ENCODE measurements at places on chromosomes 3 and 15.

DNA sequence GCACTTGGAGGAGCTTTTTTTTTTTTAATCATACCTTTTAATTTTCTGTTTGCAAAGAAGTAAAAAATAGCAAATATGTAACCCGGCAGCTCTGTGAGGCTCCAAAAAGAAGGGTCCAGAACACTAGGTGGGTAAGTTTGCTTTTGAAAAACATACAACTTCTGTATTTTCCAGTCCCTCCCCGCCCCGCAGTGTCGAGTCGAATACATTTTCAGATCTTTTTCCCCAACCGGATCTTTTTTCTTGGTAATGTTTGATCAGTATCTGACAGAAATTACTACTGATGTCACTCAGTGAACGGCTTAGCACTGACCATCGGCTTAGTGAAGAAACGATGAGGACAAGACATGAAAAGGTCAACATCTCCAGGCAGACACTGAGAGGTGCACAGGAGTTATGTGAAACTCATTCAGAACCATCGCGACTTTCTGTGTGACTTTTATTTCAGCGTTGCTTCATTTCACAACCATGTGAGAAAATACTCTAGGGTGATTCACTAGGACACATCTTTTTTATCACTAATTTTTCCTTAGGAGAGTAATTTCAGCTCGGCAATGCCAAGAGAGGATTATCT lies 11.0 kb downstream of the ISL2 start:
- no peak for DNase-seq

DNA sequence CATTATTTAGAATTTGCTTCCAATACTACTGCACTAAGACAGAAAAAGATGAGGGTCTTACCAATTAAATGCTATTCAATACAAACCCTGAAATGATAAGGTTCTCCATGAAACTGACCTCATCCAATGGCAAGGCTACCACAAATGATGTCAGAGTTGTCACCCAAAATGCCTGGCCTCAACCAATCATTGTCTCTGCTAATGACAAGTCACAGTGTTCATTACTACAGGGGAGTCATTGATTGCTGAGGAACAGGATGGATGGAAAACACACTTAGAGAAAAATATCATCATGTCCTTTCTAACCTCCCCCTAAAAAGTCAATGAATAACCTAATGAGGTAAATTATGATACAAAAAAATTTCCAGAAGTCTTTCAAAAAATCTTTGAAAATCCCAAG lies 91.0 kb downstream of the FOXP1 start:
- no peak for DNase-seq

- no peak for DNase-seq
Observed at GRCh38 chr3:153848702-153849101, 272.5 kb upstream of the ARHGEF26 start.

DNA sequence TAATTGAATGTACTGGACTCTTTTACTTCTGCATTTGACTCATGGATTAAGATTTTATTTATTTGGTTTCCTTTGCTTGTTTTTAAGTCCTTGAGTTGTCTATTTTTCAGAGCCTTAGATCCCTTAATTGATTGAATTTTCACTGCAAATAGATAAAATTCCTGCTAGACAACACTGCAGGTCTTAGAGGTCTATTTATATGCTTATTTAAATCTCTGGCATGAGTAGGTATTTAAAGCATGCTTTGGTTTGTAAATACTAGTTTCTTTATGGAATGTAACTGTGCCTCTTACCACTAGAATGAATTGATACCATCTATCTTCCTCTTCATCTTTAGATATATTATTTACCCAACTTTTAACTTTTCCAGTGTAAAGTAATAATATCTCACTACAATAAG lies 20.0 kb downstream of the PLSCR5 start:
- DNase-seq = no peak

GRCh38 chr3:190810957-190811356 lies 51.5 kb downstream of the GMNC start:
- no peak for DNase-seq

DNA sequence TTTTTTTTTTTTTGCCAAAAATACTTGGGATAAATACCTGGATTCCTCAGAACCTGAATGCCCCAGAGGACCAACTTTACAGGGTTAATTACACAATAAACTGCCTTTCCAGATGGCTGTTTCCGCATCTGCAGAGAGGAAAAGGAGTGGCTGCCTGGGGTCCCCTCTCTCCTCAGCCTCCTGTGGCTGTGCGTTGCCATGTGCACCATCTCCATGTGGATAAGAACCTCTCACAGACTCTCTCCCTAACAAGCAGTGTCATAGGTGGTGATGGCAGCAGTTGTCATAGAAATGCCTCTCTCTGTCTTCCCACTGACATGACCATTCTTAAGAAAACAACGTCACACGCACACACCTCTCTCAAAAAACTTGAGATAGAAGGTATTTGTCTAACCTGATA lies 179.4 kb downstream of the RPLP1 start:
- DNase-seq = no peak

DNA sequence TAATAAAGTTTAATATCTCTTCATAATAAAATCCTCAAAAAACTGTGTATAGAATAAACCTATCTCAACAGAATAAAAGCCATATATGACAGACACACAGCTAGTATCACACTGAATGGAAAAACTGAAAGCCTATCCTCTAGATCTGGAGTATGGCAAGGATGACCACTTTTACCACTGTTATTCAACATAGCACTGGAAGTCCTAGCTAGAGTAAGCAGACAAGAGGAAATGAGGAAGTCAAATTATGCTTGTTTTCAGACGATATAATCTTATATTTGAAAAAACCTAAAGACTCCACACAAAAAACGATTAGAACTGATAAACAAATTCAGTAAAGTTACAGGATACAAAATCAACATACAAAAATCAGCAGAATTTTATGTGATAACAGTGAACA lies 57.4 kb upstream of the DIPK2A start:
- no peak for DNase-seq

- no peak for DNase-seq
Observed at GRCh38 chr3:13526626-13526949, 22.3 kb upstream of the FBLN2 start.

DNA sequence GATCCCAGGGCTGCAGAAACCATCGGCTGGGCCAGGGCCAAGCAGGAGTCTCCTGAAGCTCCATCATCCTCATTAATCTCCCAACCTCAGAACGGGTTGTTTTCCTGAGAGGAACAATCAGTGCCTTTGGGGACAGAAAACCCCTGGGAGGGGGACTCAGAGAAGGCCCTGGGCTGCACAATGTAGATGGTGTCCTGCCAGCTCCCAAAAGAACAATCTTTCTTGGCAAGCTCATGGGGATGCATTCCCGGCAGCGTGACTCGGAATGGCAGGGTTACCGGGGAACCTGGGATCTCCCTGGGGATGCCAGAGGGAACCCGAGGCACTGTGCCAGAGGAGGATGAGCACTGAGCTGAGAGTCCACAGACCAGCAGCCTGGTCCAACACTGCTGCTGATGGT lies 72.1 kb upstream of the ATP2B2 start:
- DNase-seq = no peak

DNA sequence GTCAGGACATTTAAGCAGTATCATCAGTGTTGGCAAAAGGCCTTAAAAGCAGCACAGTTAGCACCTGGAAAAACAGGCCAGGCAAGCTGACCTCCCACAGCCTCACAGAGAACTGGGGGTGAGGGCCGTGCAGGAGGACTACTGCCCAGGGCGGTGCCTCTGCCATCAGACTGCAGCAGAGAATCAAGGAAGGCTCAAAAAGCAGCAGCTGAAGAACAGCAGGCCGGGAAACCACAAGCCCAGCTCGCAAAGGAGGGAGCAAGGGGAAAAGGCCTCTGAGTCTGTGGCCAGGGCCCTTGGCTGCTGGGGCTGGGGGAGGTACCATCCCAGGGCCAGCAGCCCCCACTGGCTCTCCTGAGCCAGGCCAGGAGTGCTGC lies 84.2 kb downstream of the SEC22A start:
- no peak for DNase-seq

DNA sequence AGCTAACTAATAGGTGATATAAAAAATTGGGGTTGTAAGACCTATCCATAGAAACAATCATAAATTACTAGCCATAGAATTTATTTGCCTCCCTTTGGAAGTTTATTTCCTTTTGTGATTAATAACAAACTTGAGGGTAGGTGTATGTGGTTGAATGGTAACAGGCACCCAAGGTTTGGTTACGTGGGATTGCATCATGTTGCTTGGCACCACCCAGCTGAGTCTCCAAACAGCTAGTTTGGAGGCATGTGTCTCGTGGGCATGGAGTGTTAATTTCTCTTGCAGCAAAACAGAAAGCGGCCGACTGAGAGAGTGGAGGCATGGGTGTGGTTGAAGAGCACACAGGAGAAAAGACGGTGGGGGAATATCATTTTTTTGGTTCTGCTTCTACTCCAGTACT lies 441.4 kb downstream of the CNTN4 start:
- DNase-seq = no peak

DNA sequence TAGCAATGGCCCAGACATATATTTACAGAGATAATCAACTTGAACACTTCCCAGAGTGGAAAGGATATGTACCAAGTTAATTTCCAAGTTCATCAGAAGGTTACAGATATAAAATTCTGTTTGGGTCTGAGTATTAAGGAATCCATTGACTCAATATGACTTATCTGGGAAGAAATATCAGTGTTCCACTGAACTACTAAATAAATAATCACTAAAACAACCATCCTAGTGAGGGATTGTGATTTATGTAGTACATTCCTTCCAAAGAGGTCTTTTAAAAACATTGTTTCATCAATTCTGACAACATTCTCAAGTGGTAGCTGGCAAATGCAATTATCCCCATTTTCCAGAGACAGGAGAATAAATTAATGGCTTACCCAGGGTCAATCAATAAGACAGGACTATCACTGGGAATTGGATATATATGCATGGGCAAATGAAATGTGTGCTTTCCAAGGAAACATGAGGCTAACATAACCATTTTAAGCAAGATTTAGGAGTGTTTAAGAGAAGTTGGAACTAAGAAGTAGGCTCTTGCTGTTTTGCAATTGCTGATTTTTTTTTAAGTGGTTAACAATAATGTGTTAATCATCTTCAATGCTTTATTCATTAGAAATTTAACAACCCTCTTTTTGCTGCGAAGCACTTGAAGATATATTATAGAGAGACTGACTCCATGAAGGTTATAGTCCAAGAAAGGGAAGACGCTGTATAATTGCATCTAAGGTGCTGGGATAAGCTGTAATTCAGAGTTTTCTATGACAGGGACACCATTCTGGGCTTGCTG lies 37.9 kb downstream of the SLC9A9 start:
- DNase-seq = no peak

GRCh38 chr3:66098436-66098835 lies 59.7 kb upstream of the MAGI1 start:
- no peak for DNase-seq

DNA sequence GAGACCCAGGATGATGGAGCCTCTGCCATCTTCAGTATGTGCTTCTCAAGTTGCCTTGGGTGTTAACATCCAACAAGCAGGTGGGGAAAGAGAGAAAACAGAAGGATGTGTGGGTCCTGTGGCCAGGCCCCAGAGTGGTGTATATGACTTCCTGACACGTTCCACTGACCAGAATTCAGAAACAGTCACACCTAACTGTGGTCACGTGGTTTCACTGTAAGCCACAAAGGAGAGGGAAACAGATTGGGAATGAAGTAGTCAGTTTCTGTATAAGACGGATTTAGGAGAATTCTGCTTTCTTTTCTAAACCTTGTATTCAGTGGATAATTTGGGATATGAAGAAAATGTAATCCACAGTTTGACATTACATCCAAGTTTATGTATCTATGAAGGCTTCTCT lies 454.1 kb upstream of the IL12A start:
- no peak for DNase-seq

GRCh38 chr15:64754663-64755426 lies 20.5 kb downstream of the RBPMS2 start:
- DNase-seq = no peak

- no peak for DNase-seq
Observed at GRCh38 chr3:27528791-27529190, 44.6 kb upstream of the SLC4A7 start.

GRCh38 chr3:77464111-77464688 lies 424.3 kb downstream of the ROBO2 start:
- no peak for DNase-seq

DNA sequence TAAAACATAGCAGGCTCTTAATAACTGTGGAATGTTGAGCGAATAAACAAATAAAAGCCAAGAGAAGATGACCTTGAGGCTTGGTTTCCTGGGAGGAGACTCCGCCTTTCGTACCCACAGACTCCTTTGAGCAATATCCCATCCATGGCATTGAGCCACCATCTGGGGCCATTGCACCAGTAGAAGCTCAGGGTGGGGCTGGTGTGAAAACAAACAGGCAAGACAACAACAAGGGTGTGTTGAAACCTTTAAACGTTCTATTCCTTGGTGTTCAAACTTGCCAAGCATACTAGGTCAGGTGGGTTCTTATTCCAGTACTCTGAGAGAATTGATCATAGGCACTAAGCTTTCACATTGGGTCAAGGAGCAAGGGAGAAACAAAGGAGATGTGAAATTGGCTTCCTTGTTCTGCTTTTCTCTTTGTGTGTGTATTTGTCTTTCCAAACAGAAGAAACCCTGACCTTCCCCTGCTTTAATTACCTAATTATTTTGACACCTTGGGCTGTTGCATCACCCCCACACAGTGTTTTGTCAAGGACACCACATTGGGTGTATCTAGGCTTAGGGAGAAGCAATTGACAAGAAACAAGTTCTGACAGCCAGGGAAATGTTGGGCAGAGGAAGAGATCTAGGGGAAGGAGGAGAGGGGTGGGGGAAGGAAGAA lies 105.1 kb upstream of the BCL6 start:
- no peak for DNase-seq

GRCh38 chr3:20060974-20061685 lies 20.9 kb downstream of the KAT2B start:
- no peak for DNase-seq

DNA sequence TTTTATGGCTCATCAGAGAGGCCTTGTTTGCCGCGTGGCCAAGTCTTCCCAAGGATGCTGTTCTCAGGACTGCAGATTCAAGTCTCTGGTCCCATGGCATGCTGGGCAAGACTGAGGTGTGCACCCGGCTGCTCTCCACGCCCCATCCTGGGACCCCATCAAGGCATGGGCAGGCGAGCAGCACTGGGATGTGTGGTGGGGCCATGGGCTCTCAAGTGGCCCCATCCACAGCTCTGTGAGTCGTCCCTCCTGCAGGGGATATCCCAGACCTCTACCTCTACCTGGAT lies 13.1 kb upstream of the GP9 start:
- no peak for DNase-seq

DNA sequence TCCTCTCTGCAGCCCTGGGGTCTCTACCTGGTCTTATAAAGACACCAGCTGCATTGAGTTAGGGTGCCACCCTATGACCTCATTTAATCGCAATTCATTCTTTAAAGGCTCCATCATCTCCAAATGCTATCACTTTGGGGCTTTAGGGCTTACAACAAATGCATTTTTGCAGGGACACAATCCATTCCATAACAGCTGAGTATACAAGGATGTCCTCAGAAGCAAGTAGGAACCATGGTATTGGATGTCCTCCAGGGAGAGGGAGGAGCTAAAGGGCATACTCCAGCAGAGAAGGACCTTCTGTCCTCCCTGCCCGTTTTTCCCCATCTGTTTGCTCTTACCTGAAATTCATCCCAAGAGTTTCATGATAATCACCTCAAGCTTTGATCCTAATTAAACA lies 30.3 kb downstream of the UMPS start:
- DNase-seq = no peak

GRCh38 chr3:171264758-171265157 lies 195.4 kb downstream of the TNIK start:
- no peak for DNase-seq

GRCh38 chr3:183265834-183266417 lies 12.9 kb downstream of the B3GNT5 start:
- no peak for DNase-seq

- peak; percentile 65 for DNase-seq
Observed at GRCh38 chr3:128932516-128933212, 53.2 kb downstream of the ACAD9 start.

GRCh38 chr3:62260655-62261054 lies 112.7 kb downstream of the FEZF2 start:
- no peak for DNase-seq

Data from vagina (tissue), 2 donors.